Fibroblast of skin of right quadriceps (primary cell): ENCODE measurements at places on chromosomes 7 and 10.

GRCh38 chr10:54402576-54402975, 398.5 kb downstream of the PCDH15 start:
- peak; percentile 0 for DNase-seq

GRCh38 chr10:113557903-113558321, 5.1 kb downstream of the HABP2 start:
- no peak for DNase-seq

DNA sequence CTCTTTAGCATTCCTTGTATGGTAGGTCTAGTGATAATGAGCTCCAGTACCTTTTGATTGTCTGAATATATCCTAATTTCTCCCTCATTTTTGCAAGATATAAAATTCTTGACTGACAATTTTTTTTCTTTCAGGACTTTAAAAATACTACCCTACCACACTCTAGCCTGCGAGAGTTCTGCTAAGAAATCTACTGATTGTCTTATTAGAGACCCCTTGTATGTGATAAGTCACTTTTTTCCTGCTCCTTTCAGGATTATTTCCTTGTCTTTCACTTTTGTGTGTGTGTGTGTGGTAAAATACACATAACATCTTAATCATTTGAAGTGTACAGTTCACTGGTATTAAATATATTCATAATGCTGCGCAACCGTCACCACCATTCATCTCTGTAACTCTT, 68.7 kb upstream of the PPP1R9A start:
- no peak for DNase-seq

DNA sequence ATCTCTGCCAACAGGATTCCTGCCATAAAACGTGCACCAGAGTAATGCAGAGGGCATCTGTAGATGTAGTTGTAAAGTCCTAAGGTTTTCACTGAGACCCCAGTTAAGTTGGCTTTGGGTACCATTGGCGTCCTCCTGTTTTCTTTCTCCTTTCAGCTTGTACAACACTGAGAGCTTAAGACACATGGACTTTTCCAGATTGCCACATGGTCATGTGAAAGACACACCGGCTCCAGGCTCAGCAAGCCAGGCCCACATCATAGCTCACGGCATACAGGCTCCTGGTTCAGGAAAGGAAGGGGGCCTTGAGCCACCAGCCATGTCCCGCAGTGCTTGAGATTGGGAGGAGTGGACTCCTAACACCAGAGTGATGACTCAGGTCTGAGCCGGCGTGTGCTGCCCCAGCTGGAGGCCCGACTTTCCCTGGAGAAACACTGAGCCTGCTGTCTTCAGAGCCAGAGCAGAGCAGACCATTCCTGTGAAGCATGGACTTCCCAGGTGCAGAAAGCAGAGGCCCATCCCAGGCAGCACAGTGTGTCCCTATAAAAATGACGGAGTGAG, 252.7 kb downstream of the PRPF18 start:
- DNase-seq: peak; percentile 75

GRCh38 chr10:124417895-124418725, 613 bp downstream of the OAT start:
- DNase-seq: peak; percentile 42

DNA sequence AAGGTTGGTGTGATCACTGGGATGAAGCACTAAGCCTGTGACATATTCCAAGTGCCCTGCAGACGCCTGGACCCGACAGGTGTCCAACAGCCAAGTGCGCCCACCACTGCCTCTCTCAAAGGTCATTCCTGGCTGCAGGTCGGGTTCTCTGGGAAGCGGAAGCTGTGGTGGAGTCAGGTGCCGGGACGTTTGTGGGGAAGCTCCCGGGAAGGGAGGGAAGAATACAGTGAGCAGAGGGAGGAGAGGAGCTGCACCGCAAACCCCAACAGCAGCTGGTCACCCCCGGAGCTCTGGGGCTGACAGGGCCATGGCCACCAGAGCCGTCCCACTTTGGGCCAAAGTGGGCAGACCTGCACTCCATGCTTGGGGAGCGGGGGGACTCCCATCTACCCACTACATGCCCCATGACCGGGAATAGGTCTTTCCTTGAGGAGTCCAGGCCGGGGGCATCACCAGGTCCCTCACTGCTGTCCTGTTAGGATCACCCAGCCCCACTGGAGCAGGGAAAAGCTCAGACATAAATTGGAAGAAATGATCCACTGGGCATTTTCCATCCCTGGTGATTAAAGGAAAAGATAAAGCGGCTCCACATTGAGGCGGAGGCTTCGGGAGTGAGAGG, 84.5 kb upstream of the PPP2R2D start:
- no peak for DNase-seq

- DNase-seq: no peak
These were observed 201.6 kb downstream of the TAX1BP1 start for GRCh38 chr7:27941522-27941921.

DNA sequence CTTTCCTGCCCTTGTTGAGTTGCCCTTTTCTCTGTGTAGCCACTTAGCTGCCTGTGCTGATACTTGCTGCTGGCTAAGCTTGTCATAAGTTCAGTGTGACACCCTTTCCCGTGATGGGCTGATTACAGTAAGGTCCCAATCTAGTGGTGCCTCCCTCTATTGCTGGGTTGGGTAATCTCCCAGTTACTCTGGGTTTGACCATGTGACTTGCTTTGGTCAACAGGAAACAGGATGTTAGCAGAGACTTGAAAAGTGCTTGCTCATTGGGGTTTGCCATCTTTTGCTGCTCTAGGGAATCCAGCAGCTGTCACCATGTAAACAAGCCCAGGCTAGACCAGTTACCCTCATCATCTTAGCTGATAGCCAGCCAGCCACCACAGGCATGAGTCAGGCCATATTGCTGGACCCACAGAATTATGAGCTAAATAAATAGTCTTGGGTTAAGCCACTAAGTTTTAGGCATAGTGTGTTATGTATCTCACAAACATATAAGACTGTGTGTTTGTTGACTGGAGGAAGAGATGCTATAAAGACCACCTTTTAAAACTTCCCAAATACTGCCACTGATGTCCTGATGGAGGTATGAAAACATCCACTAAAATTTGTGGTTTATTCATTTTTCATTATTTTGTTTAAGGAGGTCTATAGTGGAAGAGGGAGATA, 4.0 kb upstream of the LEP start:
- peak; percentile 51 for DNase-seq
